ENCODE measurements at places on chromosomes 7 and 10. TPM values are rescaled to one million over a fixed set of nuclear protein-coding genes. Genes with fewer than 3 reads are reported as not detected.

The FRAT1 gene
- 4.2 TPM for total RNA-seq

The PARD3 gene
- 30.6 TPM for total RNA-seq

The SLC39A12 gene
- total RNA-seq, result 0.10 TPM

The MOGAT3 gene
- not detected for total RNA-seq

The COL28A1 gene
- 1.0 TPM for total RNA-seq

The ESYT2 gene
- 181 TPM for total RNA-seq

The PLPP4 gene
- total RNA-seq, result not detected

The ADAM12 gene
- total RNA-seq, result 2.2 TPM

The POLL gene
- 13.9 TPM for total RNA-seq

The KEL gene
- total RNA-seq, result 0.67 TPM

The MYOF gene
- 227 TPM for total RNA-seq

The LRRD1 gene
- 0.19 TPM for total RNA-seq

The VGF gene
- total RNA-seq, result not detected

The CABCOCO1 gene
- total RNA-seq, result 1.4 TPM

The NUTM2D gene
- 2.1 TPM for total RNA-seq

The TMEM213 gene
- not detected for total RNA-seq

The MEIG1 gene
- not detected for total RNA-seq

All from posterior vena cava (tissue), 2 donors.